ENCODE measurements at places on chromosomes 7 and 10.

DNA sequence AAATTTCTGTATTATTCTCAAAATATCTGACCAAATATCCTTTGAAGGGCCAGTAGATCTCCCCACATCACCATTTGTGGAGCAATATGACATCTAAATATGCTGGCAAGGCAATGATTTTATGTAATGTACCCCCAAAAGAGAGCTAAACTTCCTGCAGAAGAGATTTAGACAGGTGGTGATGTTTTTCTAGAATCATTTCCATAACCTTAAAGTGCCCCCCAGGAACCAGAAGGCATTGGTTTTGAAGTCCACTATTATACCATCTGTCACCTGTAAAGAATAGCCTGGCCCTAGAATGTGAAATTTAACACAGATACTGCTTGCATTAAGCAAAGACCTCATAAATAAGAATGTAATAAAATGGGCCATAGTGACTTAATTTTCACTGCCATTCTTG, 77.9 kb upstream of the ABLIM1 start:
- no peak for DNase-seq

DNA sequence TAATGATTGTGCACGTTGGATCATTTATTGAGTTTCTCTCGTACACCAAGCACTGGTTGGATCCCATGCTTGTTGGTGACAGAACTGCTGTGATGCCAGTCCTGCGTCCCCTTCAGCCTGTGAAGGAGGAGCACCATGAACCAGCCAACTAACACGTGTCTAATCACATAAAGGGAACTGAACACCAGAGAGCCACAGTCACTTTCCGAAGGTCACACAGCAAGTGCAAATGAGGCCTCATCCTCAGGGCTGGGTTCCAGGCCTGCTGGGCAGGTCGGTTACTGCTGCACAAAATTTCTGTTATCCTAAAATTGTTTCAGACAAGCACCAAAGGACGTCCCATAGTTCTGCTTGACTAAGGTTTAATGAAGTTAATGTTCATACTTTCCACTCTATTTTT, 332.0 kb upstream of the ZNF32 start:
- DNase-seq = no peak

DNA sequence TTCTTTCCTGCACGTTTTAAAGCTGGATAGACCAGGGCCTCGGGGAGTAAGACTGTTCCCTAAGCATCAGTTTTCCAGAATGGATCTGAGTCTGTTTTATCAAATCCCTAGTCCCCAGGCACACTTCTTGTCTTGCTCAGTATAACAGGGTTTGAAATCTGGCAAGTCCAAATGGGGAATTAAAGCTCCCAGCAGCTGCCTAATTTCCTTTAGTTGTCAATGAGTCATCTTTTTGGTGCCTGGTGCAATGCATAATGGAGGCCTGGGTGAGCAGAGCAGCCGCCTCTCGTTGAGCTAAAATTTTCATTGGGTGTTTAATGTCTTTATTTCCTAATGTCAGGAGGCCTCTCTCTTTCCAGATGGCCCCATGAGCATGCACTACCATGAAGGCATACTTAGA, 87.9 kb downstream of the STRA8 start:
- DNase-seq = no peak

DNA sequence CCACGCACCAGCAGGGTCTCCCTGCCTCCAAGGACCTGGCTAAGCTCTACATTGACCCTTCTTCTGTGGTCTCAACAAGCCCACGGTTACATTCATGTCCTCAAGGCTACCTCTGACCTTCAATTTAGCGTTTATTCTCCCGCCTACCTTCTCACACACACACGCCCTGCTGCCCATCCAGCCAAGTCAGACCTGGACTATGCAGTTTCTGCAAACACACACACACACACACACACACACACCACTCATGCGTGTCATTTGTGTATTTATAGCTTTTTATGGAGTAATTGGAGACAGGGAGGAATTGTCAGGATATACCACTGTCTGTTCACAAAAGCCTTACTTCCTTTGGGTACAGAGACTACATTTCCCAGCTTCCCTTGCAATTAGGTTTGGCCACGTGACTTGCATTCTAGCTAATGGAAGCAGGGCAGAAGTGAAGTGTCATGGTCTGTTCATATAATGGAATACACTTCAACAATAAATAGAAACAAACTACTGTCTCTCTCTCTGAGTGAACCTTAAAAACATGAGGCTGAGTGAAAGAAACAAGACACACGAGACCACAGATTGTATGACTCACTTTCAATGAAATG, 53.8 kb upstream of the CPXM2 start:
- no peak for DNase-seq

DNA sequence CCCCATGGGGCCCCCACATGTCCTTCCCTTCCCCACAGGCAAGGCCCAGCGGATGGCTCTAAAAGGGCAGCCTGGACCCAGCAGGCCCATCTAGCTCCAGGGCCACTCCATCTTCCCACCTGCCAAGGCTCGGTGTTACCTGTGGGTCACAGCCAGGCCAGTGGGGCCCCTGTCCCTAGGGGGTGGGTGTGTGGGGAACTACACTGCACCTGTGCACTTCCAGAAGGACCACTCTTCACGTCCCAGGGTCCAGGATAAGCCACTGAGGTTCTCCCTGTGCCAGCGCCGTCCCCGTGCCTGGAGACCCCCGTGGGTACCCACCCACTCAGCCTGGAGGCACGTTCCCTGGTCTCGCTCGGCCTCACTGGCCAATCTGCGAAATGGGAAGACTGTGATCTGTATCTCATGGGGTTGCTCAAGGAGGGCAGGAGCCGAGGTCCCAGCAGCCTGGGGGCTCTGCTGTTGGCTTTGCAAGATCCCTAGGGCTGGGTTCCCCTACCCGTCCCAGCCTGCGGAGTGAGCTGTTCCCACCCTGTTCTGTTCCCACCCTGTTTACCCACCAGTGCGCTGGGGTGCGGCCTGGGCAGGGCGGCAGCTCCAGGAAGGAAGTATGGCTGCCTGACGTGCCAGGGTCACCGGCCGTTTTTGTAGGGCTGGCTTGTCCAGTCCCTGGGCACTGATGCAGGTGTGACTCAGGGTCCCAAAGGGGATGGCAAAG, 4.6 kb downstream of the PWWP2B start:
- no peak for DNase-seq
